ENCODE measurements at places on chromosomes 12 and 14.

DNA sequence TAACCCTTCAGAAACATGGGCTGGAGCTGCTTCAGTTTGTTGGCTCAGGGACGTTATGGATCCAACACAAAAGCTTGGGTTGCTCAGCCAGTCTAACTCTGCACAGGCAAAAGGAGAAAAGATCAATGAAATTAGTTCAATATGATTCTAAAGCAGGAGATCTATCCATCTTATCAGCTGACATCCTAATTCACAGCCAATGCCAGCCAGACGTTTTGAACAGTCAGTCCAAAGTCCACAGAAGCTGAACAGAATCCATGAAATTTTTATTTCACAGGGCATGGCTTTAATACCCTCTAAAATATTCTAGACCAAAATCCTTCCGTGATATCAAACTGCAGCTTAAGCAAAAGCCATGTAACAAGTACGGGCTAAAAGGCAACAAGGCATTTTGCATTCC is 13.7 kb downstream of the NRDE2 start:
- DNase-seq = no peak

DNA sequence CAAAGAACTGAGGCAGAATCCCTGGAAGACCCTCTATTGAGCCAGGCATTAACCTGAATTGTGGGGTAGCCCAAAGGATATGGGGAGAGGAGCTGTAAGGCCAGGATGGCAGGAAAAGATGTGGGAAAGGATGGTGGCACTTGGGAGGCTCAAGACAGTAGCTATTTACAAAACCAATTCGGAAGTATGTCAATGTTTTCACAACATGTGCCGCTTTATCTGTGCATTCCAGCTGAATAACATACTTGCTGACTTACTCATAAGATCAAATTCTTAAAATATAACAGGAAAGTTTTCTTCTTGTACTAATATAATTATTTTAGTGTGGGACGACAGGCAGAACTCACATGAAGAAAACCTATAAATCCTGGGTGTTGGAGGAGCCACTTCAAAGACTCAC is 10.6 kb downstream of the BBS10 start:
- DNase-seq = peak; percentile 68

GRCh38 chr14:90979515-90979914 is 80.9 kb downstream of the RPS6KA5 start:
- no peak for DNase-seq

DNA sequence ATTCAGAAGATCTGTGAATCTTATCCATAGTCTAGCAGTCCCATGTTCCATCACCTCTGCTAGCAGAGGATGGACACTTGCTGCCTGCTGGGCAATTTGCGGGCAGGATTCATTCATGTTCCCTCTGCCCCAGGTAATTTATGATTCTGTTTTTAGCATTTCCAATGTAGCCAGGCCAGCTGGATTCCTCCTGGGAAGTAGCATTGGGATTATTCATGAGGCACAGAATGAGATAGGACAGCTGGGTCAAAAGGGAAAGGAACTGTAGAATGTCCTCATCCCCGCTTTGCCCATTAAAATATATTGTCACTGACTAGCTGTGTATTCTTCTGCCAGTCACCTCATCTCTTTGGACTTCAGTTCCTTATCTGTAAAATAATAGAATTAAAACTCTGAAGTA is 68.7 kb downstream of the SLC35F4 start:
- DNase-seq = no peak

DNA sequence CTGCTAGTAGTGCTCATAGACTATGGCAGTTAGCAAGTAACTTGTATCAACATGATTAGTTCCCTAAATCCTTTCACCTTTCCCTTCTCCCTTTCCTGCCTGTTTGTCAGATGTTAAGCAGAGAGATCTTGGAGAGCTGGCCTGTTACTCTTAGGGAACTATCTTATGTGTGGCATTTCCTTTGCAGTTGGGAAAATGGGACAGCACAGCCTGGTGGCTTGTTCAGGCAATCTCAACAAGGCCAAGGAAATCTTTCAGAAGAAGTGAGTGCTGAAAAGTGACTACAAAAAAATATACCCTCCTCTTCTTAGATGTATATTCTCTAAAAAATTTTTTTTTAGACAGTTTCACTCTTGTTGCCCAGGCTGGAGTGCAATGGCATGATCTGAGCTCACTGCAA is 7.4 kb downstream of the PARP2 start:
- no peak for DNase-seq

DNA sequence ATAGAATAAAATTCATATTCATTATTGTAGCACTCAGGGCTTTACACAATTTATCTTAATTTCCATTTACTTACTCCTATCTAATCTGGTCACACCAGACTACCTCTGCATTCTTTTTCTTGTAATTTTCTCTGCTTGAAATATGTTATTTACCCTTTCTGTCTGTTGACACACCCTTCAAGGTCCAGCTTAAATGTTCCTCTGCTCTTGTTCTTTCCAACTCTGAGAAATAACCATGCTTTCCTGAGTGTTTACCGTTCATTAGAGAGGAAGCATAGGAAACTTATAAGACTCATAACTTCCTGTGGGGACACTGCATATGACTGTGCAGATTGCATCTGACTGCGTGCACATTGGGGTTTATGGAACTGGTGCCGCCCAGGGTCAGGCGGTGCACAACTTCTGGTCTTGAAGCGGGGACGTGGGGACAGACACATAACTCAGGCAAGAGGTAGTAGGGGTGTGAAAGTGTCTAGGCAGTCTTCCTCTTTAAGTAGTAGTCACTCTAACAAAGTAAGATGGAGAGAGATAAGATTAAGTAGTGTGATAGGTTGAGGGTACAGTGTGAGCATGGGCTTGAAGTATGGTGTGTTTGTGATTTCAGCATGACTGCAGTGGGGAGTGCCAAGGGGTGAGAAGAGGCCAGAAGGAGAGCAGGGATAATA is 42.6 kb upstream of the FOXJ2 start:
- DNase-seq = no peak

DNA sequence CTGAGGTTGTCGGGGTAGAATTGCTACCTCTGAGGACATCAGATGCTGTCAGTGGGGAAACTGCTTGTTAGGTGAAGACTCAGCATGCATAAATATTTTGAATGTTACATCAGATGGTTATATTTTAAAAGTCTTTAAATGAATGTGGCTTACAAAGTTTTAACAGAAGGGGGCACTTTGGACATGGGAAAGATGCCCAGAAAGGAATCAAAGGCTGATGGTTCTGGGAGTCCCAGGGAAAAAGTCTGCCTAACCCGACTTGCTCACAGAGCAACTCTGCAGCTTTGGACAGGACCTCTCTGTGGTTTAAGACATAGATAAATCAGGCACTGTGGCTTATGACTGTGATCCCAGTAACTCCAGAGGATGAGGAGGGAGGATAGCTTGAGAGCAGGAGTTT is 474.9 kb downstream of the ATP23 start:
- DNase-seq = peak; percentile 63

DNA sequence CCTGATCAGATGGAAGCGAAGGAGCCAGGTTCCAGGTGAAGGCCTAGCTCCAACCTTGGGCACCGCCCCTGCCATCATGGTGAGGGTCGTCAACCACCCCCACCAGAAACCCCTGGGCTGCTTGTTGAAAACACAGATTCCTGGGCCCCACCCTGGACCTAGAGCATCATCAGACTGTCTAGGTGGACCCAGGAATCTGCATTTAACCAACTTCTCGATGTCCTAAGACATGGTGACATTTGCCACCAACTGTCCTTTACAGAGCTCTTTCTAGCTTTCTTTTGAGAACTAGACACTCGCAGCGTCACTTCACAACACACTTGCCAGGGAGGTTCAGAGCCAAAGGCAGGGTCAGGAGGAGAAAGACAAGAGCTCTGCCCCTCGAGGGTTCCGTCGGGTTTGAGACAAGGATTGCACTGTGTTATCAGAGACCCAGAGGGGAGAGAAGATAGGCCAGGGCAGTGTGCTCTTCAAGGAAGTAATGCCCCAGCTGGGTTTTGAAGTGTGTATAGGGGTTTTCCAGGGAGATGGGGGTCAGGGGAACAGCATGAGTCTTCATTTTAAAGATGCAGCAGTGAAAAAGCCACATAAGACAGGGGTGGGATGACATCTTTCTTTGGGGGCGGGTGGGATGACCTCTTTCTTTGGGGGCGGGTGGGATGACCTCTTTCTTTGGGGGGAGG is 24.6 kb downstream of the RFLNA start:
- DNase-seq = no peak

- DNase-seq = no peak
These were observed 22.1 kb upstream of the NID2 start for GRCh38 chr14:52090936-52091335.

DNA sequence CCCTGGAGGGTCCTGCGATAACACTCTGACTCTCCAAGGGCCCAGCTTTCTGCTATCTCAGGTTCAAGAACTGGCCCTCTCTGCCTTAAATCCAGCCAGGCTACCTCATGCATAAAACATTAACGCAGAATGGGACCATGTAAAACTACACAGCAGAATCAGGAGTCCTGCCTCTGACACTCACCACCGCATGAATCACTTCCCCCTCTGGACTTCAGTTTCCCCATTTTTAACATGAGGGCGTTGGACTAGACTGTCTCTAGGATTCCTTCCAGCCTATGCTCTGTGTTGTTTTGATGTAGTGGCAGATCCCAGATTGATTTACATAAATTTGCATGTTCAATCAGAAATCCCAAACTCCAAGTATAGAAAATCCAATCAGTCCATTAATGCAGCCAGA is 3.3 kb downstream of the NCKAP5L start:
- no peak for DNase-seq

DNA sequence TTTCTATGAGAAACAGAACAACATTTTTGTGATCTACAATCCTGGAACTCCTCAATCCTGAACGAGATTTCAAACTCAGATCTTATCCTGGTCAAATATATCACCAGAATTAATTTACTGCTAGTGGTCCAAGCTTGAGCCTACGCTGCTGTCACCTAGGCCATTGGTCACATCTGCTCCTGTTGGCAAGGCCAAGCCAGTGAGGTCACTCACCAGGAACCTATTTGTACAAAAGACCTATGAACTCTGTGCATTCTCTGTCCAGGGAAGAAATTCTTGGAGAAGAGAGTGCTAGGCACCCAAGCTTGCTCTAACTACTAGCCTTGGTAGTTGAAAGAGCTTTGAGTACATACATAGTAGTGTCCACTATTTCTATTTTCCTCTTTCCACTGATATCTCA is 106.1 kb downstream of the SLC15A5 start:
- no peak for DNase-seq

GRCh38 chr14:47012533-47013280 is 361.1 kb upstream of the RPL10L start:
- no peak for DNase-seq

DNA sequence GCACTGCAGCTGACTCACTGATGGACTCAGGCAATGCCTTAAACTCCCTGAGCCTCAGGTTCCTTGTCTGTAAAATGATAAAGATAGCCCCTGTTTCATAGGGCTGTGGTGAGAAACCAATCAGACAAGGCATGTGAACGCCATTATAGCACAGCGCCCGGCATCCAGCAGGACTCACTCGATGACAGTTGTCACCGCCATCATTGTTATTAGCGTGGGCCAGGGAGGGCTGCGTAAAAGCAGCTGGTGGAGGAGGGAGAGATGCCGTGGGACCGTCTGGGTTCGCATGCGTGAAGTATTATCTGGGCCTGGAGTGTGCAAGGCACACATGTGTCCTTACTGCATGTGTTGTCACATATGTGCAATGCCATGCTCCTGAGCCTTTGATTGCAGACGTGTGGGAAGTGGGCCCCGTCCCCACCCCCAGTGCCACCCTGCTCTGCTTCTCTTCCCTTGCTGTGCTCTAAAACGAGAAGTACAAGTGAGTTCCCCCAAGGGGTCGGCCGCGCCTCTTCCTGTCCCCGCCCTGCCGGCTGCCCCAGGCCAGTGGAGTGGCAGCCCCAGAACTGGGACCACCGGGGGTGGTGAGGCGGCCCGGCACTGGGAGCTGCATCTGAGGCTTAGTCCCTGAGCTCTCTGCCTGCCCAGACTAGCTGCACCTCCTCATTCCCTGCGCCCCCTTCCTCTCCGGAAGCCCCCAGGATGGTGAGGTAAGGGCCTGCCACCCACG is at the start of gene PTPN6:
Gene PTPN6, plus strand, starts transcription at position 546 of the 730 bp plus-strand sequence. Its CDS starts 157 bp downstream, at position 703.
- no peak for DNase-seq

DNA sequence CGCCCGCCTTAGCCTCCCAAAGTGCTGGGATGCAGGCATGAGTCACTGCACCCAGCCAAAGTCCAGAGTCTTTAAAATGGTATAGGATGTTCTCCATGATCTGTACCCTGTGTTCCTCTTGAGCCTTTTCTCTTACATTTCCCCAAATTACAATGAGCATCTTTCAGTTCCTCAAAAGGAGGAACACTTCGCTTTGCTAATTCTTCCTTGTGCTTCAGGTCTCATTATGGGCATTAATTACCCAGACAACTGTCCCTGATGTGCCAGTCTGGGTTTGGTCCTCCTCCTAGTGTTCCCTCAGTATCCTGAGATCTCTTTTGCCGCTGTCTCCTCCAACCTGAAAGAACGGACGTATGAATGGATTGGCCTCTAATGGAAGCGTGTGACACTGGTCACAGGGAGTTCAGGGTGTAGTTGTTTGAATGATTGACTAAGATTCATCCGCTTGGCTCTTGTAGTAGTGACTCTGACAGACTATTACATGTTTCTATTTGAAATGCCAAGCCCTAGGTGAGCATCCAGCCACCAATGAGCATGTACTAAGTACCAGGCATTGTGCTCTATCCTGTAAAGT is 8.2 kb downstream of the PRKCH start:
- DNase-seq = no peak

GRCh38 chr14:96586056-96586455 is 83.9 kb downstream of the PAPOLA start:
- DNase-seq = no peak

- no peak for DNase-seq
These were observed 855 bp downstream of the MNAT1 start for GRCh38 chr14:60735416-60735815.

DNA sequence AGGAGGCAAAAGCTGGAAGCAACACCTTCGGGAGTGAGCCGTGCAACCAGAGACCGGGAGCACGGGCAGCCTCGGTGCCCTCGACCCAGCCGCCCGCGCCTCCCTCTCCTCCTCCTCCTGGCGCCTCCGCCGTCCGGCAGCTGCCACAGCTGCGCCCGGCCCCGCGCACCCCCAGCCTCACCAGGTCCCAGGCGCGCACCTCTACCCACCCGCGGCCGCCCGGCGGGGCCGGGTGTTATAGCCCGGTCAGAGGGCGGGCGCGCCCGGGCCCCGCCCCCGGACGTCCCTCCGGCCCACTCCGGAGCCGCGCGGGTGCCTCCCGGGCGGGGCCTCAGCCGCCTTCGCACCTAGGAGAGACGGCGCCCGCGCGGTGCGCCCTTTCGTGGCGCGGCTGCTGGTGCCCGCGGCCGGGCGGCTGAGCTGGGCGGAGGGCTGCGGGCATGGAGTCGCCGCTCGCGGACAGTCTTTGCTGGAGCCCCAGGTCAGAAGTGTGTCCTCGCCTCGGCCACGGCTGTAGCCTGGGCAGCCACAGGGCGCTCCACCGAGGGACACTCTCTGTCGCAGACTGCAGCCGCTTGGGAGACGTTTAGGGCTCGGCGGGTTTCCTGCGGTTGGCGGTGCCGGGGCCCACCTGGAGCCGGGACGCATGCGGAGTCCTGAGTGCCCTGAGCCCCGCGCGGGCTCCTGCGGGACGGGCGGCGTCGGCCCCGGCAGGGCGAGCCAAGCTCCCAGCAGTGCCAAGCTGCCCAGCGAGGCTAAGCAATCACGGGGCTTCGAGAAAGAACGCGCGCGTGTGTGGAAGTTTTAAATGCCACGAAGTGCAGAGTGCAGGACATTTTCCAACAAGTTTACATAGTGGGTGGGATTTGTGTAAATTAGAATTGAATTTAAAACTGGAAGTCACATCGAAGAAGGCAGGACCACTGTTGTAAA is at the start of gene CPM:
Gene CPM, minus strand, starts transcription at position 211 of the 933 bp plus-strand sequence. CDS start 334 bp downstream, outside the sequence.
- DNase-seq = no peak
